ENCODE measurements at places on chromosomes 1 and 21. TPM values are rescaled to one million over a fixed set of nuclear protein-coding genes. Genes with fewer than 3 reads are reported as not detected.

Gene TMEM81
- total RNA-seq: 3.2 TPM

Gene OR2W3
- not detected for total RNA-seq

Gene ECM1
- total RNA-seq: 2.7 TPM

Gene DNALI1
- not detected for total RNA-seq

Gene FCRL5
- total RNA-seq: 44.8 TPM

Gene ACKR1
- total RNA-seq: not detected

Gene APOBEC4
- not detected for total RNA-seq

Gene TRAF5
- total RNA-seq: 61.1 TPM

Gene GPR153
- not detected for total RNA-seq

Gene MCOLN2
- total RNA-seq: 103 TPM

Gene SH2D2A
- 2.1 TPM for total RNA-seq

Gene NKAIN1
- total RNA-seq: not detected

Gene FCRLB
- 3.8 TPM for total RNA-seq

Gene PPM1J
- total RNA-seq: 3.7 TPM

Gene PAQR6
- 16.4 TPM for total RNA-seq

Gene SMIM1
- 3.9 TPM for total RNA-seq

Gene C4BPA
- total RNA-seq: not detected

Gene EFNA4
- 10.1 TPM for total RNA-seq

Gene SYCP1
- total RNA-seq: not detected

Gene TRMT1L
- total RNA-seq: 31.0 TPM

Gene CD46
- 83.2 TPM for total RNA-seq

Gene GPR161
- total RNA-seq: not detected

Gene PLEKHN1
- total RNA-seq: not detected

Gene MROH9
- not detected for total RNA-seq

Gene HSD3B1
- not detected for total RNA-seq

Gene SPRR1A
- not detected for total RNA-seq

Gene OR2G3
- total RNA-seq: not detected

Gene CALML6
- 5.1 TPM for total RNA-seq

Gene CCDC24
- total RNA-seq: 4.6 TPM

Gene PGLYRP3
- total RNA-seq: not detected

Gene FCRL6
- not detected for total RNA-seq

Gene ZNF695
- total RNA-seq: 14.2 TPM

Gene POU3F1
- not detected for total RNA-seq

Gene CFH
- total RNA-seq: not detected

Gene C1orf185
- not detected for total RNA-seq

Gene SLAMF1
- total RNA-seq: 0.72 TPM

Gene TM2D1
- 34.9 TPM for total RNA-seq

Gene FBXO28
- total RNA-seq: 20.1 TPM

Gene EFNA1
- total RNA-seq: not detected

Gene LMOD1
- not detected for total RNA-seq

Gene MARK1
- not detected for total RNA-seq

Data from OCI-LY7 (cell line).